ENCODE measurements at places on chromosomes 13 and 19.
A peak's percentile ranks its signal among the peaks of the same experiment; 100 is the strongest.

- DNase-seq: no peak
Observed at GRCh38 chr19:42461700-42462324, 19.1 kb upstream of the CXCL17 start.

- DNase-seq: no peak
Observed at GRCh38 chr19:39200066-39200802, 3.5 kb downstream of the NCCRP1 start.

GRCh38 chr13:112769615-112770014, 79.8 kb downstream of the ATP11A start:
- no peak for DNase-seq

GRCh38 chr19:359653-359925, 15.0 kb upstream of the MIER2 start:
- DNase-seq: no peak

GRCh38 chr13:22325761-22326160, 654.9 kb downstream of the FGF9 start:
- no peak for DNase-seq

- DNase-seq: no peak
Observed at GRCh38 chr19:13765395-13766094, 1.2 kb downstream of the MRI1 start.

GRCh38 chr13:26590951-26591350, 33.5 kb downstream of the WASF3 start:
- no peak for DNase-seq

GRCh38 chr19:12496480-12496879, 11.9 kb upstream of the ZNF709 start:
- DNase-seq: no peak

DNA sequence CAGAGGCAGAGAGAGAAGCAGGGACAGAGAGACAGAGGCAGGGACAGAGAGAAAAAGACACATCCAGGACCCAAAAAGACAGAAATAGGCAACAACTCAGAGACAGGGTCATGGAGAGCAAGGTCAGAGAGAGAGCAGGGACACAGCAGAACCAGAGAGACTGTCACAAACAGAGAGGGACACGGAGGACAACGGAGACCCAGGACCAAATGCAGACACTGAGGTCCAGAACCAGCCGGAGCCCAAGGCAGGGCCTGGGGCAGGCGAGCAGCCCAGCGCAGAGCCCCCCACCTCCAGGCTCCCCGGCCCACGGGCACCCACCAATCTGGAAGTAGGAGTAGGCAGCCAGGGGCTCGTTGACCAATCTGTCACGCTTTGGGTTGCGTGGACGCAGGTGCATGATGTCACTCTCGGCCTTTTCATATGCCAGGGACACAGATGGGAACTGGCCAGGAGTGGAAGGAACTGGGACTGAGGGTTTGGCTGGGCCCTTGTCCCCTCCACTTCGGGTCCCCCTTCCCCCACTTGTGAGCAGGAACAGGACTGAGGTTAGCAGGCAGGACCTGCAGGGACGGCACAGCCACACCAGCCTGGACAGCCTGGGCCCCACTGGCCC, 8.1 kb downstream of the TMEM147 start:
- DNase-seq: no peak

DNA sequence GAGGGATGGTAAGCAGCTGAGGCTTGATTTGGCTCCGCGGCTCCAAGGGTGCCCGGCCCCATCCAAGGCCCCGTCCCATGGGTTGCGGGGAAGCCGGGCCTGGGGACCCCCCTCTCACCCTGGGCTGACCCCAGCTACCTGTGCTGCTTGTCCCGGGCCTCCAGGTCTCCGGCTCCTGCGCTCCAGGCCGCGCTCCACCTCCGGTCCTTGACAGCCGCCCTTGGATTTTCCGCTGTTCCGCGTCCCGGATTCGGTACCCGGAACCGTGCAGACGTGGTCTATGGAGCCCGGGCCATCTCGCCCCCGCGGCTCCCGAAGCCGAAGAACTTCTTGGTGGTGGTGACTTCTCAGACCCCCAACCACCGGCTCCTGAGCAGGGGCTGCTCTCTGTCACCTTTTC, 48.3 kb upstream of the C1QTNF9B start:
- no peak for DNase-seq

GRCh38 chr13:100580045-100580444, 8.5 kb downstream of the GGACT start:
- DNase-seq: no peak

DNA sequence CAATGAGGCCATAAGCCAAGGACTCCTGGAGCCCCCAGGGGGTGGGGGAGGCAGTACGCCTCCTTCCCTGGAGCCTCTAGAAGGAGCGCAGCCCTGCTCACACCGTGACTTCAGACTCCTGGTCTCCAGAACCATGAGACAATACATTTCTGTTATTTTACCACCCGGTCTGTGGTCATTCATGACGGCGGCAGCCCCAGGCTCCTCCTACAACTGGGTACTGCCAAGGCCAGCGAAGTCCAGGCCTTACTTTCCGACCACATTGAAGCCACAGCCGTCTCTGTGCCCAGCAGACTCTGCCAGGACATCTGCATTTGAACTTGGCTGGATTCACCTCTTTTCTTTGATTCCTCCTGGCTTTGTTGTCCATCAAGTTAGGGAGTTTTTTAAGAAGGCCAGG, 10.5 kb downstream of the GNG7 start:
- DNase-seq: no peak

DNA sequence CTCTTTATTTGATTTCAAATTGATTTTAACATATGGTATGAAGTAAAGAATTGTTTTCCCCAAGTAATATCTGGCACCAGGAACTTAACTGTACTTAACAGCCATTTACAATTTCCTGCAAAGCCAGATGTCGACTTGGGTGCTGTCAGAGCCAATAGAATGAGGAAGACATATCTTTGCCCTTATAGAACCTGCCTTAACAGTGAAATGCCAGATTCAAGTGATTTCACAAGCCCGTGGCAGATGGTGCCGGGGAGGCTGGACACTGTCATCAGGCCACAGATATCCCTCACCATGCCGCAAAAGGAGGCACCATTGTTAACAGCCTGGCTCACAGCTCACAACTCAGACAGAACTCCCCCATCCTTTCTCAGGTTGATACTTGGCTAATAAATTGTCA, 48.7 kb downstream of the ESD start:
- DNase-seq: no peak

GRCh38 chr19:58212336-58213074, 16.2 kb upstream of the ZNF544 start:
- DNase-seq: no peak

- DNase-seq: no peak
Observed at GRCh38 chr13:113061796-113062425, 43.7 kb upstream of the F7 start.

DNA sequence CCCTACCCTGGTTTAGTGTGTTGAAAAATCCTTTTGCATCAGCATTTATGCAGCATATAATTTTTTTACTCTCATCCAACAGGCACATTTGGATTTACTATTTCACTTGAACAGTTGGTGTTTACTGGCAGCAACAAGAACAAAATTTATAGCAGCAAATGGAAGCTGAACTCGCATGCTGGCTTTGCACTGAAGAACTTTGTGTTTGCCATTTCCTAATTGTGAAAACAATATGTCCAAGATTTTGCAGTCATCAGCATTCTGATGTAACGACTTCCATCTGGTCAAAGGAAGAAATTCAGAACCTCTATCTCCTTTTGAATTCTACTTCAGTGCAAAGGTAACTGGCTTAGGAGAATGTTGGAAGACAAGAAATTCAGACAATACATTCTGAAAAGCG, 131.0 kb downstream of the DLEU7 start:
- no peak for DNase-seq

GRCh38 chr19:41298348-41298964, 11.5 kb upstream of the CCDC97 start:
- DNase-seq: no peak

- DNase-seq: no peak
Observed at GRCh38 chr13:77437267-77437666, 98.2 kb upstream of the SCEL start.

DNA sequence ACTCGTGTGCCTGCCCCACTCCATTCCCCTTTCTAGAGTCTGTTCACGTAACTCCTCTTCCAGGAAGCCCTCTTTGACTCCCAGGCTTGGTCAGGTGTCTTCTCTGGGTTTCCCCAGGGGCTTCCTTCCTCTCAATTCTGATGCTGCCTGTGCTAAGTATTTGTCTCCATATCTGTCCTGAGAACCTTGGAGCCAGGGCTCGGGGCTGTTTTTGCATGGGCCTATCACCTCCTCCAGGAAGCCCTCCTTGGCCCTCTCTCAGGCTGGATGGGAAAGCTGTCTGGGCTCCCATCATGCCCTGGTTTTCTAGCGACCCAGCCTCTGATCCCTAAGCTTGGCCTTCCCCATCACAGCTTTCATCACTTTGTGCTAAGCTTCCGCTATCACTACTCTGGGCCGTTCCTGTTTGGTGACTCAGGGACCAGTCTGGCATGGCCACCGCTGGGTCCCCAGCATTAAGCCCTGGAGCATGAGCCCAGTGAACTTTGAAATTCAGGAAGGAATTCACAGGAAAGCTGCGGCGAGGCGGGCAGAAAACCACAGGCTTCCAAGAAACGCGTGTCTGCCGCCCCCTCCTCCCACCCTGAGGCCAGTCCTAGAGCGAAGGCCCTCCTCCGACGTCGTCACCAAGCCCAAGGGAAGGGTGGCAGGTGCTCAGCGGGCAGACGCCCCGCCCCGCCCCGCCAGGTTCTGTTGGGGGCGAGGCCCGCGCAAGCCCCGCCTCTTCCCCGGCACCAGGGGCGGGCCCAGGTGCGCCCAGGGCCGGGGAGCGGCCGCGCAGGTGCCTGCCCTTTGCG, 486 bp upstream of the SPINT2 start:
- peak; percentile 74 for DNase-seq

DNA sequence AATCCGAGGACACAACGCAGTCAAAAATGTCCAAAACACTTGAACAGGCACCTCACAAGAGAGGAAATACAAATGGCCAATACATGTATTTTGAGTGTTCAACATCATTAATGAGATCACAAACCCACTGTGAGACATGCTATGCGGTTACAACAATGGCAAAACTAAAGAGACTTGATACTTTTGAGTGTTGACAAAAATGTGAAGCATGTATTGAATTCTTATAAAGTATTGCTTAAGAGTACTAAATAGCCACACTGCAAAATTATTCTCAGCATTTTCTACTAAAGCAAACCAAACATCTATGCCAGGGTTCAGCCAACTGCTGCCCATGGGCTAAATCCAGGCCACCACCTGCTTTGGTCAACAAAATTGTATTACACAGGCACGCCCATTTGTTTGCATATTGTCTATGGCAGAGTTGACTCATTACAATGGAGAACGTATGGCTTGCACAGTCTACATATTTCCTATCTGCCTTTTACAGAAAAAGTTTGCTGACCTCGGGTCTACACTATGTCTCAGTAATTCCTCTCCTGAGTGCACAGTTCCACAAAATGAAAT, 135.3 kb downstream of the B3GLCT start:
- no peak for DNase-seq

DNA sequence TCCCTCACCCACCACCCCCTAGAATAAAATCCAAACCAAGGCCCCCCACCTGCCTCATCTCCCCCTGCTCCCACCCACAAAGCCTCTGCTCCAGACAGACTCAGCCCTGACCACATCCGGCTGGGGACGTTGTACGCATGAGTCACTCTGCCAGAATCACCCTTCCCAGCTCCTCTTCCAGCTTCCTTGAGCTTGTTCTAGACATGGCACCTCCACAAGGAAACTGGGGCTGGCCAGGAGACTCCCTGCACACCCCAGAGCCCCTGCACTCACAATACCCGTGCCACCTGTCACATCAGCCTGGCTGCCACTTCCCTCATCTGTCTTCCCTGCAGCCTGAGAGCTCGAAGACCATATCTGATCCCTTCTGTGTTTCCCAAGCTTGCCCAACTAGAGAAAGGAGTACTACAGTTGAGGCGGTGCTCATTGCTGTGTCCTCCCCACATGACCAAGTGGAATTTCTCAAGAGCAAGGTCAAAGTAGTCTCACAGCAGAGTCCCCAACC, 9.7 kb downstream of the DEDD2 start:
- no peak for DNase-seq

DNA sequence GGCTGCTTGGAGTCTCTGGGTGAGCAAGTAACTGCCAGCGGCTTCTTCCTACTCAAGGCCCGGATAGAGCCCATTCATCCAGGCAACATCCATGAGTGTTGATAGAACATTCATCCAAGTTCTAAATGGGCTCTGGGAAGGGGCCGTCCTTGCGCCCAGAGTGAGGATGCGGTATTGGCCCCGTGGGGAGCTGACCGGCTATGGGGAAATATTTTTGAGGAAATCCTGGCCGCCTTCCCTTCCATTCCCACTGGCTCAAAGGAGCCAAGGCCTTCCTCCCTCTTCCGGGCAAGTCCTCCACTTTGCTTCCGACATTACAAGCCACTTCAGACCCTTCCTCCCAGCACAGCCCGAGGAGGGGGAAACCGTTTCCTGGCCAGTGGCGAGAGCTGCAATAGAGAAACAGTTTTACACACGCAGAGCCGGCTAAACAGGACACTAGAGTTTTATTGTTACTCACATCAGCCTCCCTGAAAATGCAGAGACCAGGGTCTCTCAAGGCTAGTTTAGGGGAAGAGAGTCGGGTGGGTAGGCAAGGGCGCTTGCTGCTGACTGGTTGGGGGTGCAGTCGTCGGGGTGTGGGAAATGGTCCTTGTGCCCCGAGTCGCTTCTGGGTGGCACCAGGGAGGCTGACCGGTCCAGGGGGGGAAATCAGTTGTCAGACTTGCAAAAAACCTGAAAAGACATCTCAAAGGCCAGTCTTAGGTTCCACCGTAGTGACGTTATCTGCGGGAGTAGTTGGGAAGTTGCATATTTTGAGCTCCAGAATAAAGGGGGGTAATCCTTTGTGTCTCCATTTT, 37.5 kb downstream of the C13orf46 start:
- DNase-seq: no peak

- DNase-seq: no peak
Observed at GRCh38 chr13:77298426-77298825, 28.5 kb downstream of the MYCBP2 start.

DNA sequence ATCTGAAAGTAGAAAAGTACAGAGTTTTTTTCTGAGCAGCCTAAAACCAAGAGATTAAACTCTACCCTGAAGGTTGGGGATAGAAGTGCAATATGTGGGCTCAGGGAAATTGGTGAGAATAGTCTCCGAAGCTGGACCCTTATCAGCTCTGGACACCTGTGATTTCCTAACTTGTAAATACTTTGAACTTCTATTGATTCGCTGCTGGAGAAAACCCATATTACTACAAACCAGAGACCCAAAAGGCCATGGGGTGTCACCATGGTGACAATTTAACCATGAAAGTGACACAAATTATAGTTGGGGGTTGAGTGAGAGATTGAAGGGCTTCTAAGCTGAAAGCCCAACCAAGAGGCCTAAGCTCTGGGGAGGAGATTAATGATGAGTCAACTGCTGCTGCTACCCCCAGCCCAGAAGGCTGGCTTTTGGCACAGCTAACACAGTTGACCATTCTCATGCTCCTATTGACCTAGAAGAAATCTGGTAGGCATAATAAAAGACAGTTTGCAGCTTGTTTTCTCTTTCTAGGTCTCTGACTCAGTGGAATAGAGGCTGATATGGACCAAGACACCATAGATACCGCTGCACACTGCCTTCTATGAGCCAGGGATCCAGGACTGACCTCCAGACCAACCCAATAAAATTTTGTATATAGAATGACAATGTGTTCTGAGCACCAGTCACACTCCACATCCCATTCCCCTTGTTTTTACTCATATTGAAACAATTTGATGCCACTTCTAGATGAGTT, 131.9 kb upstream of the FNDC3A start:
- DNase-seq: no peak

Data from stimulated activated CD4-positive, alpha-beta T cell treated with anti-CD3 and anti-CD28 coated beads, Interleukin-2, amount 100 ng/mL, for 48 hours (primary cell).